ENCODE measurements at places on chromosomes 7 and 10.

GRCh38 chr10:21929070-21929469 is 74.5 kb downstream of the DNAJC1 start:
- no peak for DNase-seq

DNA sequence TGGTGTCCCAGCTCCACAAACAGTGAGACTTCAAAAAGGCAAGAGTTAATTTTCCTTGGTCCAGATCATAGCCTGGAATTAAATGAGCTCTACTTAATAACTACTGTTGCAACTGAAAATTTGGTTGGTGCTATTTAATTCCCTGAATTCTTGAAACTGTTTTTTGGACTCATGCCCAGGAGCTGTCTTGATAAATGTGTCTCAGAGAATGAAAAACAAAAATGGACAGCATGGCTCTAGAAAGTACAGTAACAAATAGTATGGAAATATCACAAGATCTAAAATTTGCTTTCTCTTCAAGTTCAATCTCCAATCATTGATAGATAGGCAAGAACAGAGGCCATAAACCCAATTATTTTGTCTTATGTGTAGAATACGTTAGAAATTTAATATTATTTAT is 42.5 kb downstream of the CCDC71L start:
- no peak for DNase-seq

GRCh38 chr10:125991392-125991791 is 95.0 kb downstream of the FANK1 start:
- no peak for DNase-seq

DNA sequence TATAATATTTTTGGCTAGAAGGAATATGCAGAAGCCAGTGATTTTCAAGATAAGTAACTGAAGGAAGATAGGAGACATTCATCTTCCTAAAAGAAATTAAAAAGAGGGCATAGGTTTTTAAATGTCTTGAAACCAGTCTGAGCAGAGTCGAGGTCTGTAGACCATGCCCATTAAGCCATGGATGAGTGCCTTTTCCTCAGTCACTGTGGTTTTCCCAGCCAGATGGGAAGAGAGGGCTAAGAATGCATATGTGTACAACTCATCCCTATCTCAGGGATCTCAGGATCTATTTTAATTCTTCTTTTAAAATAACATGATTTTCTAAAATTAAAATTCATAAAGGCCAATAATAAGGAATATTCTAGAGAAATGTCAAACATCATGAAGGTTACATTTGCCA is 112.8 kb downstream of the PPP1R3A start:
- no peak for DNase-seq

DNA sequence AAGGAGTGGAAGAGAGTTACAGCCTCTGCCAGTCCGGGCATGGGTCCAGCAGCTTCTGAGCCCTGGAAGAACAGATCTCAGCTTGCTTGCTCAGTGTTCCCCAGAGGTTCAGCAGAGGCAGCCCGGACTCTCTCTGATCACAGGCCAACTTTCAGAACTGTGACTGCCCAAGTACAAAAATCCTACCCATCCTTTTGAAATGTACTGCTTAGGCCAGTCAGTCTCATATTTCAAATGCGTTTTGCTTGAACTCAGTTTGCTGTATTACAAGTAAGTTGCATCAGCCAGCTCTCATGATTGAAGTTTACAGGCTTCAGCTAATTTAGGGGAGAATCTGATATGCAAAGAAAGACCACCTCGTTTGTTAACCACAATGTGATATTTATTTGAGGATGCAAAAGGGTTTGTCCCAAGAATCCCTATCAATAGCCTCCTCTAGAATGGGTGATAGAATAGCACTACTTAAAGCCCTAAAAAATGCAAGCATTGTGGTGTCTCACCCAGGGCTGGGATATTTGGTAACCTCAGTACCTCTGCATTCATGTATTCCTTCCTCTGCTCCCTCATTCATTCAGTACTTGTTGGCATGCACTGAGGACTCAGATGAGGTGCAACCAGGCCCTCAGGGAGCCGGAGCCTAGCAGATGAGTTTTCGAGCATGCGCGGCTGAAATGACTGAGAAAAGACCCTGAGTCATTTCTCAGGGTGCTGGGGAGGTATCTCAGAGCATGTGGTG is 7.0 kb downstream of the AIMP2 start:
- DNase-seq = peak; percentile 70

DNA sequence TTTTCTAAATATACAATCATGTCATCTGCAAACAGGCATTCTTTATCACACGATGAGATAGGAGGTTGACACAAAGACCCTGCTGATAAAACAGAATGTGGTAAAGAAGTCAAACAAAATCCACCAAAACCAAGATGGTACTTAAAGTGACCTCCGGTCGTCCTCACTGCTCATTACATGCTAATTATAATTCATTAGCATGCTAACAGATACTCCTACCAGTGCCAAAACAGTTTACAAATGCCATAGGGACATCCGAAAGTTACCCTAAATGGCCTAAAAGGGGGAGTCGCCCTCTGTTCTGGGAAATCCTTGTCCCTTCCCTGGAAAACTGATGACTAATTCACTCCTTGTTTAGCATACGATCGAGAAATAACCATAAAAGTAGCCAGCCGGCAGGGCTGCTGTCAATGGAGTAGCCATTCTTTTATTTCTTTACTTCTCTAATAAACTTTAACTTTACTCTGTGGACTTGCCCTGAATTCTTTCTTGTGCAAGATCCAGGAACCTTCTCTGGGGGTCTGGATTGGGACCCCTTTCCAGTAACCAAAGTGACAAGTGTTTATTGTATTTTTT is 126.6 kb downstream of the CCDC71L start:
- DNase-seq = no peak

GRCh38 chr7:94698275-94698674 is 42.3 kb upstream of the SGCE start:
- DNase-seq = no peak

DNA sequence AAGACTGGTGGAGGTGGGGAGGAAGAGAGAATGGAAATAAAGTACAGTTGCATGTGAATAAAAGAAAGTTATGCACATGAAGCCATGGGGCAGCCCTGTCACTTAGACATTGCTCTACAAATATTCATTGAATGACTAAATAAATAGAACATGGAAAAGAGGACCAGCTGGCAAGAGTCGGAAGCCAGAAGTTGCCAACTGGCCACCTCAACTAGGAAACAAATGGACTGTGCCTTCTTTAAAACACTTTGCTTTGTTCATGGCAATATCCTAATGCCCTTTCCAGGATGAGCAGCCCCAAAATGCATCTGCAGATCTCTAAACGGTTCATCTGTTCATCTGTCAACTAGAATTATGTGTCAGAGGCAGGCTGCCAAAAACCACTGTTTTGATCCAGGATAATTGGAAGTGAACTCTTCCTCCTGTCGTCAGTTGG is 157.3 kb downstream of the NOC3L start:
- no peak for DNase-seq

GRCh38 chr10:92848037-92848440 is 281 bp upstream of the EXOC6 start:
- DNase-seq = no peak

- no peak for DNase-seq
Observed at GRCh38 chr10:61752111-61753011, 89.6 kb downstream of the CABCOCO1 start.

- no peak for DNase-seq
Observed at GRCh38 chr7:99422625-99423024, 13.9 kb downstream of the BUD31 start.

DNA sequence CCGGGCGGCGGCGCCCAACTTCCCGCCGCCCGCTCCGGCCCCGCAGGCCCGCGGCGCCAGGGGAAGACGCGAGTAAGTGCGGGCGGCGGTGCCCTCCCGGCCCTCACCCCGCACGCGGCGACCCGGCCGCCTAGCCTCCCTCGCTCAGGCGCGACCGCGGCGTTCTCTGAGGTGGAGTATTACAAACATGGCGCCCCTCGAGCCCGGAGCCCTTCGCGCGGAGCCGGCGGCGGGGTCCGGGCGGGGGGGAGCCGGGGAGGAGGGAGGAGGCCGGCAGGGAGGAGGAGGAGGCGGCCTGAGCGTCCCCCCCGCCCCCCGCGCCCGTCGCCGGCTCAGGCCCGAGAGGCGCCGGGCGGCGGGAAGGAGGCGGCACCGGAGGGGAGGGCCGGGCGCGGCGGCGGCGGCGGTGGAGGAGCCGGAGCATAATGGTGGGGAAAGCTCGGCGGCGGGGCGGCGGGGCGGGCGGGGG is at the start of gene ZMYND11:
Gene ZMYND11 (plus strand): TSS at position 324 of the 469 bp plus-strand sequence. CDS start 44,558 bp downstream, outside the sequence.
- peak; percentile 87 for DNase-seq

DNA sequence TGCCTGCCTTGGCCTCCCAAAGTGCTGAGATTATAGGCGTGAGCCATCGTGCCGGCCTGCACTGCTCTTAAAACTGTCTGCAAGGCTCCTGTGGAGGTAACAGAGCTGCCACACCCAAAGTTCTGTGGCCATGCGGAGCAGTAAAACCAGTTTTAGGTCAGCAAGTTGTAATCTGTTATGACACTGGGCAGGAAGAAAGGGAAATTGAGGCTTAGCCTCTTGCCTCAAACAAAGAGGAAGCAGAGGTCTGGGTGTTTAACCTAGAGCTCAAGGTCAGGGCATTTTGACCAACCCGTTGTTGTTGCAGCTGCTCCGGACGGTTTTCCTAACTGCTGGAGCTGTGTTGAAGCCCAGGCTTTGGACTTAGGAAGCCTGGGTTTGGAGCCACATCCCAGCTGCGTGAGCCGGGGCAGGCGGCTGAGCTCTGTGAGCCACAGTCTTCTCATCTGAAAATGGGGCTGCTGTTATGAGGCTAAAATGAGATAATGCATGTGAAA is 7.4 kb upstream of the RRP12 start:
- no peak for DNase-seq

DNA sequence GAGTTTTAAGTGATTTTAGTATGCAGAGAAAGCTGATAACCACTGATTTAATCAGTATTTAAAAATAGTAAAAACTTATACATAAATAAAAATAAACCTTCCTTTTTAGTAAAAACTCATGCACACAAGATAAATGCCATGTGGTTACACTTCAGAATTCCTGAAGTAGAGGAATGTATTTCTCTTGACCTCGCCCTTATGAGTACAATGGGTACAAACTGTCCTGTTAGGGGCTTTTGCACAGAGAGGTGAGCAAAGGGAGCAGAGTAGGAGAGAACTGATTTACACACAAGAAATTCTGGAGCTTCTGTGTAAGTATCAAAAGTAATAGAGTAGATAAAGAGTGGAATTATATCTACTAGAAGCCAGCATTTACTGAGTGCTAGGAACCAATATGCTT is 279.6 kb downstream of the PPP1R3A start:
- DNase-seq = no peak

- DNase-seq = no peak
Observed at GRCh38 chr7:22860337-22860736, 37.7 kb upstream of the TOMM7 start.

- no peak for DNase-seq
Observed at GRCh38 chr7:30162133-30162532, 27.3 kb downstream of the MTURN start.

DNA sequence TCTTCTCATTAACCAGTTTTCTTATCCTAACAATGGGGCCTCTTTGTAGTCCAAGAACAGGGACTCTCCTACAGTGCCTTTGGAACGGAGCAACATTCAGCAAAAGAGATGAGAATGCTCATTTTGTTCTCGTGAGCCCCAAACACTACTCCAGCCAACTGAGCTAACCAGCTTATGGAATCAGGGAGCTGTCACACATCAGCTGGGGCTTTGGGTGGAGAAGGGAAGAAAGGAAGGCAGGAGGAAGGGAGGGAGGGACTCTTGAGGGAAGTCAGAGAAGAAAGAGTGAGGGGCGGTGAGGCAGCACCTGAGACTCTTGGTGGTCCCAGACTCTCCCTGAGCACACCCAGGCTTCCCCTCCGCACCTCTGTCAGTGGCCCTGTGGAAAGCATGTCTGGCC is 123.1 kb downstream of the CLEC2L start:
- DNase-seq = no peak

DNA sequence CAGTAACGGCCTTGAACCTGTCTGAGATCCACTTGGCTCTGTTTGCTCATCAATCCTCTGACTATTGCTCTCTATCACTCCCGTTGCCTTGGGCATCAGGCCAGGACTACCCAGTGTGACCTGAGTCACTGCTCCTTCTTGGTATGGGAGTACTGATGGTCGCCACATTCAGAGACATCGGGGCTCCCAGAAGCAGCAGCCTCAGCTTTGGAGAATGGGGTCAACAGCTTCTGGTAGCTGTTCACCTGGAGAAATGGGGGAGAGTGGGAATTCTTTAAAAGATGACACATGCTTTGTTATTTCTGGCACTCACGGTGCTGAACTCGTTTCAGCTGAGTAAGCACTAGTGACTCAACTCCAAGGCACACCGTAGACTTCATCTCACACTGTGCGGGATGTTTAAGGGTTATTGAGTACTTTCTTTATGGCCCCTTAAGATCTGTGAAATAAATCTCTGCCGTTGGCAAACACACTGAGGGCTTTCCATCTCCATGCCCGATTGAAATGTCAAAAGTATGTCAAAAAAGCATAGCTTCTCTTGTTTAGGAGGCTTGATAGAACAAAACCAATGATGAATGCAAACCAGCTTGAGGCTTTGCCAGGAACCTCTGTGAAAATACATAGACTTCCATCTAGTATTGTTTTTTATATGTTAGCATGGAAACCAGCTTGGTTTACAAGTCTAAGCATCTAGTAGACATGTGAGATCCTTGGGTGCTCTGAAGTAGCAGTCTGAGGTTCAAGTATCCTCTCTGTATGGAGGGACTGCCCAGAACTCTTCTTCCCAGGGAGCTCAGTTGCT is 333.1 kb downstream of the CXCL12 start:
- DNase-seq = no peak

GRCh38 chr7:105787793-105788192 is 88.6 kb downstream of the ATXN7L1 start:
- no peak for DNase-seq

DNA sequence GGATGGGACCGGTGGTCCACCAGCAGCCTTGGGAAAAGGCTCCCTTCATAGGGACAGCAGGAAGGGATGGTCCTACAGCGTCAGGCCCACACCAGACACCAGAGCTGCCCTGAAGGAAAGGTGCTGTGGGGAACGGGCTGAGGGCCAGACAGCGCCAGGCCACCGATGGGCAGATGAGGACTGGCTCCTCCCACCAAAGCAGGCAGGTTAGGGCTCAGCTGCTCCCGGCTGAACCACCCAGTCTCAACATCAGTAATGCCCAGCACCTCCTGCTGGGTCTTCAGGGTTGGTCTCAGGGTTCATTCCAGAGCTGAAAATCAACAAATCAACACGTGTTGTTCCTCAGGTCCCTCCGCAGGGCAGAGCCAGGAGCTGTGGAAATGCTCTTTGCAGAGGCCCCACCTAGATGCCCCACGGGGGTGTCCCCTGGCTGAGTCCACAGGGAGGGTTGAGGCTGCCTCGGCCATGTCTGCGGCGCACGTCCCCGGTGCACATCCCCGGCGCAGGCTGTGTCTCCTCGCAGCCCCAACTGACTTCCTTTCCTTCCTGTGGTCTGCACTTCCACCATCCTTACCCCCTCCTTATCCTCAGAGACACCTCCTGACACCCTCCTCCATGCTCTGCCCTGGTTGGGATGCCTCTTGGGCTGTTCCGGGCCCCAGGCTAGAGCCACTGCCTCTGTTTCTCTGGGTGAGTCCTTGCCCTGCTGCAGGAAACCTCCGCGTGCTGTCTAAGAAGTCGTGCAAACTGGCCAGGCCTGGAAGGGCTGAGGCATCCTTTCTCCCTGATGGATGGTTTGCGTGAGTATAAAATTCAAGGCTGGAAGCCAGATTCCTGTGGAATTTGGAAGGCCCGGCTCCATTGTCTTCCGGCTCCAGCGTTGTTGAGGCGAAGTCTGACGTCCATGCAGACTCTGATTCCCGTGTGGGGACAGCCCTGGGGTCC is 32.8 kb upstream of the CFAP46 start:
- DNase-seq = peak; percentile 46

Data from tibial artery (tissue), 4 donors.